ENCODE measurements at places on chromosomes 4 and X.

DNA sequence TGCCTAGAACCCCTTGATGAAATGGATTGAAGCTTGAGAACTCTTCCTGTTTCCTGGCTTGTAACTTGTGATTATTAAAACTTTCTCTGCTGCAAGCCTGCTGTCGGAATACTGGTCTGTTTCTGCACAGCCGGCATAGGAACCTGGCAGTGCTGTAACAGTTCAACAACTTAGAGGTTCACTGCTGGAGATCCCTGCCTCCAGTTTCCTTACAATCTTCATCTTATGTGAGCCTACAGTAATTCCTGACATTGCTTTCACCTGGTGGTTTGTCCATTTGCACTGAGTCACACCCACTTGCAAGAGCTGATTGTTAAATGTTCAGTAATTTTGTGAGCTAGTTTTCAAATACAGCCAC is 1.3 kb upstream of the SEPSECS start:
- DNase-seq = no peak
- peaks cover 13% of the 10 kb centered on the region for H3K36me3 ChIP-seq
- peak overlapping the region; percentile 75 for H3K4me3 ChIP-seq
- H3K27ac ChIP-seq = no peak overlapping the region
- H3K4me1 ChIP-seq = peaks cover 3% of the 10 kb centered on the region

- peak within 1 kb of the TSS; percentile 35 for H3K27ac ChIP-seq
- H3K4me3 ChIP-seq = peak within 1 kb of the TSS; percentile 95
- peaks cover 18% of the 10 kb centered on the region for H3K36me3 ChIP-seq
- DNase-seq = peak; percentile 93
- peaks cover 2% of the 10 kb centered on the region for H3K4me1 ChIP-seq
Observed at GRCh38 chr4:155376387-155377268, at the start of gene MAP9. TSS of gene MAP9 (minus strand) at chr4:155376965. CDS start at chr4:155375850, 1,115 bp downstream.

DNA sequence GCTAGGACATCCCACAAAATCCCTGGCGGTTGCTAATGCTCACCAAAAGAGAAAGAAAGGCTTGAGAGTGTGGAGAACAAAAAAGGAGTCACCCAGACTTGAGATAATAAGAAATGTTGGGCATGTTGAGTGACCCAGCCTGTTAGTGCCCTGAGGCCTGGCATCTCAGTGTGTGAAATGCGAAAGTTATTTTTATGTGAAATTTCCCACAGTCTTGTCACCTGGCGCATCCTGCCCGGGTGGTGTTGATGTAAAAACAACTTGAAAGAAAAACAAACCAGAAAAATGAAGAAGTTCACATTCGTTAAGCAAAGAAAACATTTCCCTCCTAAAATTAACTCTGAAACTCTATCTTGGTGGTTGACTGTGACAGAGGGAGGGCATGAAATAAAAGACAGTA is 495.2 kb downstream of the MID1IP1 start:
- no peak for DNase-seq
- H3K27me3 ChIP-seq = no peaks in the 10 kb centered on the region
- H3K4me1 ChIP-seq = no peaks in the 10 kb centered on the region

GRCh38 chr4:88458104-88458740 is 1.3 kb downstream of the HERC5 start:
- no peak overlapping the region for H3K27ac ChIP-seq
- DNase-seq = no peak
- H3K4me3 ChIP-seq = no peak overlapping the region
- H3K4me1 ChIP-seq = peaks cover 2% of the 10 kb centered on the region
- H3K36me3 ChIP-seq = no peaks in the 10 kb centered on the region
- peaks cover 24% of the 10 kb centered on the region for H3K27me3 ChIP-seq

- no peaks in the 10 kb centered on the region for H3K27me3 ChIP-seq
- H3K4me1 ChIP-seq = peaks cover 6% of the 10 kb centered on the region
- DNase-seq = no peak
- no peaks in the 10 kb centered on the region for H3K36me3 ChIP-seq
- H3K27ac ChIP-seq = peak overlapping the region; percentile 14
Observed at GRCh38 chr4:53702334-53703266, 111.3 kb upstream of the LNX1 start.

- no peaks in the 10 kb centered on the region for H3K27me3 ChIP-seq
- H3K36me3 ChIP-seq = no peaks in the 10 kb centered on the region
- no peak for DNase-seq
- H3K27ac ChIP-seq = no peak overlapping the region
- H3K4me1 ChIP-seq = no peaks in the 10 kb centered on the region
Observed at GRCh38 chr4:77576351-77576750, 29.3 kb upstream of the CXCL13 start.

DNA sequence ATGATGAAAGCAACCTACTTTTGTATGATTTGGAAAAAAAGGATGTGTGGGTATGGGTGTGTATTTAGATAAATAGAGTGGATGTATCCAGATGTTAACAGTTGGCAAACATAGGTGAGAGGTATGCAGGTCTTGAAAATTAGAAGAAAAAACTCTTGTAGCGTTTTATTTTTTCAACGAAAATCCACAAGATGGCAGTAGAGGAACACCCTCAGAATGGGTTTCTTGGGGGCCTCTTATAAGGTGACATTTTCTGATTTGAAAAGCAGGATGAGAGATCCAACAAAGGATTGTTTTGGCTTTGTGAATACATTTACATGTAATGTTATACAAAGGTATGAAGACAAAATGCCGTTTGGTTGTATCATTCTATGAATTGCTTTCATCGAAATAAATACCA is 68.3 kb downstream of the FMR1NB start:
- no peak overlapping the region for H3K27ac ChIP-seq
- no peak overlapping the region for H3K4me3 ChIP-seq
- DNase-seq = peak; percentile 32
- no peaks in the 10 kb centered on the region for H3K4me1 ChIP-seq

Measured in neuronal stem cell (in vitro differentiated cells).